ENCODE measurements at places on chromosomes 12 and 14.

DNA sequence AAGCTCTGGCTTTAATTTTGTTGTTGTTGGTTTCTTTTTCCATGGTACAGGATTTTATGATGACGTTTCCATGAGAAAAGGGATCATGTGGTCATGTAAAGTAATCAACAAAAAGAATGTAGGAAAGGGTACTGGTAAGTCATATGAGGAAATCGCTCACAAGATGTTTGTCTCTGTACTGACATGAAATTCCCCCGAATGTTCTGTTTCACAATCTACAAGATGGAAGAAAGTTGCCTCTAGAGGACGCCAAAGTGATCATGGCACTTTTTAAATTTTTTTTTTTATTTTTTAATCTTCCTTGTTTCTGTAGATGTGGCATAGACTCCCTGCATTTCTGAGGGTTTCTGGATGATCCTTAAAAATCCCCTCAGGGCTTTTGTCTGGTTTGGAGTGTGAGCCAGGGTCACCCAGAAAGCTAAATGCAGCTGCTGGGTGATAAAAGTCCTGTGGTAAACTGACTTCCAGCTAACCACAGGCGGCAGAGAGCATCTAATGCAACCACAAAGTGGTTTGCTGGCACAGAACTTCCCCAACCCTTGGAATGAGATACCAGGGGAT lies 393.5 kb downstream of the CCDC91 start:
- DNase-seq: no peak

GRCh38 chr14:59359431-59360124 lies 105.6 kb downstream of the GPR135 start:
- no peak for DNase-seq

GRCh38 chr14:31510222-31510621 lies 22.4 kb upstream of the GPR33 start:
- DNase-seq: no peak

- no peak for DNase-seq
Measured at GRCh38 chr12:131415781-131416180, 295.1 kb upstream of the SFSWAP start.

- no peak for DNase-seq
Measured at GRCh38 chr12:103688376-103689063, 101.4 kb downstream of the STAB2 start.

GRCh38 chr12:116241157-116241759 lies 36.2 kb downstream of the MED13L start:
- DNase-seq: no peak

Measured in stimulated activated CD4-positive, alpha-beta T cell treated with anti-CD3 and anti-CD28 coated beads, Interleukin-12 subunit alpha, Interleukin-12 subunit beta, amount 100 ng/mL, for 24 hours (primary cell).